Fibroblast of skin of scalp (primary cell): ENCODE measurements at places on chromosomes 12 and 14.

- DNase-seq = no peak
Measured at GRCh38 chr14:22846811-22847307, 10.5 kb downstream of the MMP14 start.

DNA sequence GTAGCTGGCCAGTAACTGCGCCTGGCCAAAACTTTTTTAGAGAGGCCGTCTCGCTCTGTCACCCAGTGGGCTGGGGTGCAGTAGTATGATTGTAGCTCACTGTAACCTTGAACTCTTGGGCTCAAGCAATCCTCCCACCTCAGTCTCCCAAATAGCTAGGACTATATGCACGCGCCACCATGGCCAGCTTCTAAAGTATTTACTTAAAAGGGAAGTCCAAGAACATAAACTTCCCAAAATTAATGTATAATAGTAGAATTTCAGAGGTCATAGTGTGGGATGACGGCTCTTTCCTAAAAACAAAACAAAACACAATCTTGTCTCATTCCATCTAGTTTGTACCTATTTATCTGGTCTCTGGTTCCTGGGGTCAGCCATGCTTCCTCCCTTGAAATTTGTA lies 42.2 kb upstream of the FOS start:
- no peak for DNase-seq

GRCh38 chr14:38808734-38809455 lies 294.1 kb downstream of the SEC23A start:
- DNase-seq = no peak

GRCh38 chr12:65121049-65121955 lies at the start of gene WIF1:
Gene WIF1, minus strand, starts transcription at chr12:65121305. Its CDS starts 114 bp downstream, at chr12:65121191.
- DNase-seq = peak; percentile 9

GRCh38 chr14:34018125-34018524 lies 67.3 kb upstream of the EGLN3 start:
- DNase-seq = no peak

GRCh38 chr12:2643576-2644135 lies 151.1 kb upstream of the FKBP4 start:
- DNase-seq = no peak

GRCh38 chr12:13257356-13257875 lies 60.9 kb downstream of the EMP1 start:
- no peak for DNase-seq

DNA sequence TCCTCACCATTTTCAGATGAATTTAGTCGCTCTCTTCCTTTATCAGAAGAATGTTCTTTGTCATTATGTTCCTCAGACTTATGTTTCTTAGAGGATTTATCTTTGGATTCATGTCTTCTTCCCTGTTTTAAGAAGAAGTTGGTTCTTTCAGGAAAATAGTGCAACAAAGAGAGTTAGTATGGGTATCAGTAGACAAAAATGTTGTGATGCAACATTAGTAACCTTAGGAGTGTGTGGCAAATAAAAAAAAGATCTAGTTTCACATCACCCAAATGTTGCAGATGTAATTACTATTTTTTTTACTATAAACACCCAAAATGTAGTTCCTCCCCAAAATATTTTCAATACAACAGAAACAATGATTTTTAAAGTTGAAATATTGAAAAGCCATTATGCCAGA lies 7.8 kb downstream of the RSRC2 start:
- DNase-seq = no peak

DNA sequence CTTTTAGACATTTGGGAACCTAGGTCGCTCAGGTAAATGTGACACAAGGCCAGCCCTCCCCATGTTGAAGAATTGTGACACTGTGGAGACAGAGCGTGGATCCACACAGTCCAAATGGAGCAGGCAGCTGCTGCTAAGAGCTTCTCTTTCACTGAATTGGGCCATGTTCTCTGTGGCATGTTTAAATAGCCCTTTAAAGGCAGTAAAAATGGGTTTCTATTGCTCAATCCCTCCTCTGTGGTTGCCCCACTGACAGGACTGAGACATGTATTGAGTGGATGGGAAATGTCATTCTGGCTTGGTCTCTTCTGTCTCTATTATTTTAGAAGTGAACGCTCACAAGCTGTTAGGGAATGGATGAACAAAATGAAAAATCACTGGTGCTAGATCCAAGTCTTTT lies 84.0 kb upstream of the PRICKLE1 start:
- peak; percentile 13 for DNase-seq

DNA sequence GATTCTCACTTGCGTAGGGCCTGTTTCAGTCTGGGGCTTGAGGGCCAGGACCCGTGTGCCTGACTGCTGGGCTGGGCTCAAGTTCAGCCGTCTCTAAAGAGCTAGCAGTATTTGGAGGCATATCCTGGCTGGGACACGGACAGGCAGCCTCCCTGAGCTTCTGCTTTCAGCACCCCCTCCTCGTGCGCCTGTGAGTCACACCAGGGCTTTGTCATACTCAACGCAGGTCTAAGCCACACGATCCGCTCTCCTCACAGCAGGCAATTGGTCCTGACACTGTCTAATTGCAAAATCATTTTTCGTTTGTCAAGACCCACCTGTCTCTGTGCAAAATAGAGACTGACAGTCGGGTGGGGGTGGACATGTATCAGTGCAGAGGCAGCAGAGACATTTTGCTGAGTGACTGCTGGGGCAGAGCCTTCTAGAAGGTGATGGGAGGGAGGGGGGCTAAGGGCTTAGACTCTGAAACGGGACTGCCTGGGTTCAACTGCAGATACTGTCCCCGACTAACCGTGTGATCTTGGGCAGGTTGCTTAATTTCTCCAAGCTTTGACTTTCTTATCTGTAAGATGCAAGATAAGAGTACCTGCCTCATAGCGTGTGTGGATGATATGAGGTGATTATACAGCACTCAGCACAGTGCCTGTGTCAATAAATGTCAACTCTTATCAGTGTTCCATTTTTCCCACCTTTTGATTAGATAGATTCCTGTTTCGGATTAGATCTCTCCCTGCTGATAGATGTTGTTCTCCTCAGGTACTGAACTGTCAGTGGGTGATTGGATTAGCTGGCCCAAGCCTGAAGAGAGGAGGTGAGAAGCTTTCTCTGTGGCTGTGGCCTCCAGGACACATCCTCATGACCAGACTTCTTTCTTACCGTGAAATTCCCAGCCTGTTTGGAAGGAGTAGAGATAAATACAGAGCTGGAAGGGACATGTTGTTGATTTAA lies 53.1 kb downstream of the KCNA1 start:
- peak; percentile 73 for DNase-seq

DNA sequence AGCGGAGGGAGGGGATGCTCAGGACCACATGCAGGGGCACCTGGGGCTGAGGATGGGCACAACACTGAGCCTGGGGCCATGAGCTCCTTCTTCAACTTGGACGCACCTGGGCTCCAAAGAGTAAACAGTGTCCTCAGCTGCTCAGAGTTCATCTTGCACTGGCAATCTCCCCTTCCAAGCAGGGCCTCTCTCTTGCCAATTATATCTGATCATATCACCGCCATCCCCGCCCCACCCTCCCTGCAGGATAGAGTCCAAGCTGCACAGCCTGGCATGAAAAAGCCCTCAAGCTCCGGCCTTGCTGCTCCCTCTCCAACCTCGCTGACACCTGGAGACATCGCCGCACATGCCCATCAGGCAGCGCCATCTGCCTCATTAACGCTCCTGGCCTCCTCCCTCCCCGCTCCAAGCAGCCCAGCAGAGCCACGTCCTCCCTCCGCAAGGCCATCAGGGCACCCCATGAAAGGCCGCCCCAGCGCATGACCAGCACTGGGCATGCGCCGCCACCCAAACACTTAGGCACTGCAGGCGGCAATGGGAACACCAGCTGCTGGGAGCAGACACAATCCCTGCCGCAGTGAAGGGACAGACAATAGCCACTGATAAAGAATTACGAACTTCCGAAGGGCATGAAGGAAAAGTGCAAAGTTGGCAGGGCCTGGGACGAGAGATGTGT lies 88.8 kb downstream of the CHGA start:
- DNase-seq = no peak

DNA sequence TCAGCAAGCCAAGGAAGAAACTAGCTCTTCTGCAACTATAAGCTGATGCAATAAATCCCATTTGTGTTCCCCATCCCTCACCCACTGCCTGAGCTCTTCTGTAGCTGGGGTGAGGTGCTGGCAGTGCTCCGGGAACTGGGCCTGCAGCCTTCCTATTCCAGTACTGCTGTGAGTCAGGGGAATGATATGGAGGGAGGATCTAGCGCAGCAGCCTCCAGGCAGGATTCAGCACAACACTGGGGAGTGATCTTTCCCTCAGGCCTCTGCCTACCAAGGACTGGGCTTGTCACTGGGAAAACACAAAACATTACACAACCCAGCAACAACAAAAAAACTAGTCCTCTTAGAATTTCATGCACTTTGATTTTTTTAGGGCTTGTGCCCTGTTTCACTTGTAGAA lies 58.7 kb downstream of the ST8SIA1 start:
- DNase-seq = peak; percentile 100

DNA sequence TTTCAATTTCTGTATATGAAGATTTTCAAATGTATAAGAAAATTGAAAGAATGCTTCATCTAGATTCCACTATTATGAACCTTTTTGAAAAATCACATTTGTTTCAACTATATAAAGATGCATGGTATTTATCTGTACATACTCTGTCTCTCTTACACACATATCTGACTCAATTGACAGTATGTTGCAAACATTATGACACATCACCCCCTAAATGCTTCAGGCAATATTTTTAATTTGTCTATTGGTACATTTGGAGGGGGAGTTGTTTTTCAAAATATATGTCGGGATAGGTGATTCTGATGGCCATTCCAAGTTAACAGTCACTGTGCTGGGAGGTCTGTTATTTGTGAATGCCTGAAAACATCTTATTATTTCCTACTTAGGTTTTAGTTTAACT lies 14.4 kb downstream of the PCNX1 start:
- DNase-seq = no peak

GRCh38 chr12:78018171-78018910 lies 187.6 kb downstream of the NAV3 start:
- peak; percentile 52 for DNase-seq

DNA sequence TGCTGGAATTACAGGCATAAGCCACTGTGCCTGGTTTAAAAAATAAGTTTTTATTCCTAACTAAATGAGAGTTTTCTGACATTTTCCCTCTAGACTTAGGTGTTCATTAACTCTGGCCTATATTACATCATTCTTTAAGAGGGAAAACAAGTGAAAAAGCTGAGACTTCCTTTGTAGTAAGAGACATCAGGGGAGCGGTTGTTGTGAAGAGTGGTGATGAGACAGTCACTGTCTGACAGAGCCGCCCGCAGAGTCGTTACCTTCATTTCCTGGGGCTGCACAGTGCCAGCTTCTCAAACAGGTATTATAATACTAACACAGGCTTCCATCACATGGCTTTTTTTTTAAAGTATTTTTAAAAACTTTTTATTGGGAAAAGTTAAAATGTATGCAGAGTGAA lies 19.7 kb upstream of the TDRD9 start:
- no peak for DNase-seq

DNA sequence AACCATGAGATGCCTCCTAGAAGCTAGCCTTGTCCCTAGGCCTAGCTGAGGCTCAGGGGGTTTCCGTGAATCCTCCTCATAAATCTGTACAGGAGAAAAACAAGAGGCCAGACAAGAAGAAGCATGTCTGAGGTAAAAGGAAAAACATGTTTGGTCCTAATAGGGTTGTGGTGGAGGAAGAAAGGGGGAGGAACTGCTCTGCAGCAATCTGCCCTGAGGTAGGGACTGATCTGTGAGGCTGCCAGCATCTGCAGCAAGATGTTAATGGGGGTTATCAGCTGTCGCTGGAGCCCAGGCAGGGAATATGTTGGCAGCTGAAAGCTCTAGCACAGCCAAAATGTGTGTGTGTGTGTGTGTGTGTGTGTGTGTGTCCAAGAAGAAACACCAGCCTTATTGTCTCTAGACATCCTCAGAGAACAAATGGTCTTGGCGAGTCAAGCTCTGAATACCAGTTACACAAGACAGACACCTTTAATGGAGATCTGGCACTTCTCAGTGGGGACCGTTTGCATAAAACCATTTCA lies 218.5 kb downstream of the NUAK1 start:
- peak; percentile 22 for DNase-seq

DNA sequence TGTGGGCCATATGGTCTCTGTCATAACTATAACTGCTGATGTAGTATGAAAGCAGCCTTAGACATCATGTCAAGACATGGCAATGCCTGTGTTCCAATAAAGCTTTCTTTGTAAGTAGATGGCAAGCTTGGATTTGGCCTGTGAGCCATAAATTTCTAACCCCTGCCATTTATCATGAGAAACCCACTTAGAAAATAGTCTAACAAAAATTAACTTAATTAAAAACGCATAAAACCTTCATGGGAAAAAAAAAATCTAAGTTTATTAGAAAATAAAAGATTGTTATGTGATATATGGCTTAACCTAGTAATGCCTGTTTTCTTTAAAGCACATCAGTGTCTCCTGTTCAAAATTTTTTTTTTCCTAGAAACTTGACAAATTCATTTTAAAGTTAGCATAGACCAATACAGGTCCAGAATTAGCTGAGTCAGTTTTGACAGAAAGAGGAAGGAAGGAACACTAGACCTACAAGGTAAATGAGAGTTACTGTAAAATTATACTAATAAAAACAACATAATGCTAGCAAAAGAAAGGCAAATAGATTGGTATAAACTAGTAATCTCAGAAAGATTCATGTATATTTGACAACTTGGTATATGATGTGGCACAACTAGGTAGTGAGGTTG lies 68.2 kb downstream of the USP15 start:
- DNase-seq = no peak

GRCh38 chr12:46256942-46257341 lies 11.9 kb downstream of the SLC38A1 start:
- no peak for DNase-seq

- DNase-seq = no peak
Measured at GRCh38 chr12:87991483-87991882, 37.7 kb downstream of the C12orf50 start.

GRCh38 chr14:100076133-100076532 lies 10.9 kb downstream of the EVL start:
- DNase-seq = peak; percentile 36

- DNase-seq = peak; percentile 16
Measured at GRCh38 chr14:21748869-21749303, 75.3 kb upstream of the OR4E1 start.

DNA sequence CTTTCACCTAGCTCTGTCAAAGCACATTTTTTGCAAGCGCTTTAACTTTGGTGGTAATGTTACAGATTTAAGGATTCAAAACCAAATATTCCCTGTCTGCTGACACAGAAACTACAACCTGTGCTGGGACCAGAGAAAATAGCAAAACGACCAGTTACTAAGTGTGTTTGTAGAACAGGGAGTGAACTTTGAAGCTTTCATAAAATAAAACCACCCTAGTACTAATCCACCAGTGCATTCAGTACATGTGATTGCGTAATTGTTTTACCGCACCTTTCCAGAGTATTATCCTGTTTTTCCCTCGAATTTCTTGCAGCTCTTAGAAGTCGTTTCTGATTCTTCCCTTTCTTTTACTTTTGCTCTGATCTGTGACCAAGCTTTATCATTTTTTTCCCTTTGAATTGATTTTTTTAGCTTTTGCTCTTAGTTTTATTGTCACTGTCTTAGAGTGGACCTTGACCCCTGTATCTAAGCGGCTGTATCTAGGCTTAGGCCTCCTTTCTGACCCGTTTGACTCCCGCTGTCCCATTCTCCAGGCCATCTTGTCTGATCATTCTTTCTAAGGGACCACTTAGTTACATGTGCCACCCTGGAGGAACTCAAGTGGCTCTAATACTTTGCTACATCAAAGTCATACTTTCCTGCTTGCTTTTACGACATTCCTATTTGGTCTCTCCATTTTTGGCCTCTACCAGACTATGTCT lies 429.4 kb downstream of the PCNX1 start:
- no peak for DNase-seq

GRCh38 chr12:114666746-114667668 lies 17.0 kb downstream of the TBX3 start:
- no peak for DNase-seq
